NCI-H1436 treated with DMSO at 0.1 percent for 48 hours (cell line): ENCODE measurements at places on chromosomes 13 and 19.
A peak's percentile ranks its signal among the peaks of the same experiment; 100 is the strongest.

DNA sequence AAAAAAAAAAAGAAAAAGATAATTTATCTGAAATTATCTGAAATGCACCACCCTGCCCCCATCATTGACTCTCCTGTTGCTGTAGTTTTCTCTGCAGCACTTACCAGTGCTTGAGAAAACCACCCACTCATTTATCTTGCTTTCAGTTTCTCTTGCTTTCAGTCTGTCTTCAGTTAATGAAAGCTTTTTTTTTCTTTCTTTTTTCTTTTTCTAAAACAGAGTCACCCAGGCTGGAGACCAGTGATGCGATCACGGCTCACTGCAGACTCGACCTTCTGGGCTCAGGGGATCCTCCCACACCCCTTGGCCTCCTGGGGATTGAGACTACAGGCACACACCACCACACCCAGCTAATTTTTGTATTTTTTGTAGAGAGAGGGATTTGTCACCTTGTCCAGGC, 4.3 kb upstream of the ACP5 start:
- DNase-seq: no peak

GRCh38 chr19:11612816-11613511, 15.7 kb downstream of the ZNF627 start:
- DNase-seq: no peak

DNA sequence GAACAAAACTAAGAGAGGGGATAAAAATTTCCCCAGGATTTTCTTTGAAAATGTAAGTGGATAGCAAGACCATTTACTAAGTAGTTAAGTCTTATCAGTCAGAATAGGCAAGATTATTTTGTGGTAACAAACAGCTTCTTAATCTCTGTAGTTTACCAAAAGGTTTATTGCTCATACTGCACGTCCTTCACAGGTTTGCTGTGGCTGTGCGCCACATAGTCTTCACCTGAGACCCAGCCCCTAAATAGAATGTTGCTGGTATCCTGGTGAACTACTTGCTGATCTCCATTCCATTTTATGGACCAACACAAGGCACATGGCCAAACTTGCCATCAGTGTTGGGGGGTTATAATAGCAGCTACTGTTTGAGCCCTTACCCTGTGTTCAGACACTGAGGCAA, 44.6 kb downstream of the FNDC3A start:
- DNase-seq: no peak

GRCh38 chr13:70817576-70817975, 709.3 kb upstream of the KLHL1 start:
- no peak for DNase-seq

DNA sequence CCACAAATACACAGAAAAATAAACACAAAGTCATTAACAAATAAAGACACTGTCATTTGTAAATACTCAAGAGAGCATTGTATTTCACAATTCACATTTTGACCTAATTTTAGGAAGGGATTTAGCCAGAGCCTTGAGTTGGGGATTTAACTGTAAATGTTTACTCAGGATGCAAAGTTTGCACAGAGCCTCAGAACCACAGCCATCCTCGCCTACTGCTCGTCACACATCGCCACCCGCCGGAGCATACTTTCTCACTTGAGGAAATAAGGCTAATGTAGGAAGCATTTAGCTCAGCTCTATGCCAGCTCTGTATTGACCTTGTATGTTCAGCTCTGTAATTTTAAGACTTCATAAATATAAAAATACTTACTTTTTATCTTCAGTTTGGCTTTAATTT, 442.7 kb downstream of the OXGR1 start:
- no peak for DNase-seq

GRCh38 chr13:73323615-73324014, 264.8 kb downstream of the KLF5 start:
- DNase-seq: no peak

DNA sequence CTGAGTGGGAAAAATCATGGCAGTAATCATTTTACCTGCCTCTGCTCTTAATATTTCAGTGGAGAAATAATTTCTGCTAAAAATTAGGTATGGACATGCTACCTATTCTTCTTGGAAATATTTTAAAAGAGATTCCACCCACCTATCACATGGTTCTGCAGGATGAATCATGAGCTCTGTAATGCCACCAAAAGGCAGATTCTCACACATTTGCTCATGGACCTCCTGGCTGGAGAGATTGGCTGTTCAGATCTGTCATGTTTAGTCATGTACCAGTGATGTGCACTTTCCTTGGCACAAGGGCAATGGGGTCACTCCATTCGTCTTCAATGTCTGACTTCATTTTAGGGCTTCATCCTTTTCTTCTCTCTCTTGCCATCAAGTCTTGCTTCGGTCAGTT, 101.8 kb upstream of the MBNL2 start:
- DNase-seq: no peak

DNA sequence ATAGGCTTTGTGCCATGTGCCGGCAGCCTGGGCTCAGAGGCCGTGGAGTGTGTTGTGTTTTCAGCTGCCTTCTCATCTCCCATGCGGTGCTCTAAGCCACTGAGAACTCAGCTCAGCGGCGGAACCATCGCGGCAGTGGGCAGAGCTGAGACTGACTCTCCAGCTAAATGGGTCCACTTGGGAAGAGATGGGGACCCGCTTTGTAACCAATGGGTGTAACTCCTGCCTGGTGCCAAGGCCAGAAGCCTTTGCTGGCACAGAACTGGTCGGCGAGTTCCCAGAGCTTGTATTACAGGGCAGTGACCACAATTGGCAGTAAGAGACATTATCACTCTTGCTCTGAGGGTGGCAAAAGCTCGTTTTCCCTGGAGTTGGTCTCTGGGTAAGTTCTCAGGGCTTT, 183.0 kb downstream of the STK24 start:
- DNase-seq: no peak

DNA sequence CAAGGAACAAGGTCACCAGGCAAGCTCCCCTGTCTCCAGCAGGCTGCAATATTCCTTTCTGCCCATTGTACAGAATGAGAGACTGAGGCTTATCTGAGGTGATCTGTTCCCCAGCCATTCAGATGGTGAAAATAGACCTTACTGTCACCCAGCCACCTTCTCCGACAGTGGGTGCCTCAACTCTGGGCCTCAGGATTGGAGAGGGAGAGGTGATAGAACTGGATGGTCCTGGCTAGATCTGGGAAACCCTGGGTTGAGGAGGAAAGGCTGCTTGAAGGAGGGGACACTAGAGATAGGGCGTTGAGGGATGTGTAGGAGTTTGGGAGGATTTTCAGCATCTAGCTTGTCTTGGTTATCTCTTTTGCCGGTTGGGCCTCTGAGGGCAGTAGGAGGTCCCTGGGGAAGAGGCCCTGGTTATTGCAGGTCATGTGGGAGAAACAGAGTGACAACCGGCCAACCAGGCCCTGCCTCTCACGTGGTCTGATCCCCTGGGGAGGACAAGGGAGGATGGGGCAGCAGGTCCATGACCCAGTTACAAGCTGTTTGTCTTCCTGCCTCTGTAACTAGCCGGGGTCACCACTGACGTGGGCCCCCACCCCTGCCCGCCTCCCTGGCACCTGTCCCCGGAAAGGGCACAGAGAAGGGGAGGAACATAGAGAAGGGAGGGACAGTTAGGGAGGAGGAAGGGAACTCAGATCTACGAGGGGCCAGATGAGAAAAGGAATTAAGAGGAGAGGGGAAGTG, 8.2 kb downstream of the NFIC start:
- DNase-seq: no peak

GRCh38 chr13:55560331-55560730, 1580.4 kb upstream of the PRR20A start:
- no peak for DNase-seq

GRCh38 chr13:86510792-86511191, 711.6 kb upstream of the SLITRK6 start:
- no peak for DNase-seq

DNA sequence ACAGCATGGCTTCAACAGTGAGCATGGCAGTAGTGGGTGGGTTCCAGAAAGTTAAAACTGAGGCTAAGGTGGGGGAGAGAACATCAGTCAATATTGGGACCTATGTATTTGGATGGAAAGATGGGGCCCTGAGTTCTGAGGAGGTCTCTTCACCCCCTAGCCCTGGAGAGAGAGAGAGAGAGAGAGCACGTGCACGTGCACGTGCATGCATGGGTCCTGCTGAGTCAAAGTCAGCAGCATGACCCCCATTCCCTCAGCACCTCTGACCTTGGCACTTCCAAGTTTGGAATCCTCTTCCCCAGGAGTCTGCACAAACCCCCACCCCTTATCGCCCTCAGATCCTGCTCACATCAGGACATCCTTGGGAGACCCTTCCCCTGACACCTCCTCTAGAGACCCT, 32.5 kb upstream of the CEACAM1 start:
- no peak for DNase-seq

- DNase-seq: peak; percentile 38
Measured at GRCh38 chr19:19074196-19074882, 10.5 kb downstream of the SLC25A42 start.

- no peak for DNase-seq
Measured at GRCh38 chr13:43309311-43309710, 285.9 kb downstream of the DNAJC15 start.

- DNase-seq: no peak
Measured at GRCh38 chr19:14497228-14497921, 1.4 kb upstream of the GIPC1 start.

DNA sequence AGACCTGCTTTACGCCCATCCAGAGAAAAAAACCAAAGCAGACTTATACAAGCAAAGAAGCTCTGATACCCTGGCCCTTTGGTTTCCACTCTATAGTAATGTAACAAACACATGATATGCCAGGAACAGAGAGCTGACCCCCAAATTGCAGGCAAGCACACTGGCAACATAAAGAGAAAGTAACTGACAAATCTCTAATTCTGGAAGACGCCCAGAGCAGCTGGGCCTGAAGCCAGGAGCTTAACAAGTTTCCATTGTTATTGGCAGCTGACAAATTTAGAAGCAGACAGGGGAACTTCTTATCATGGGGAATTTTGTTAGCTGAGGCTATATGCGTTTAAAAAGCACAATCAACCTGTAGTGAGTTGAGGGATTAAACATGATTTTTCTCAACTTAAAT, 158.0 kb downstream of the DLEU7 start:
- DNase-seq: no peak

- no peak for DNase-seq
Measured at GRCh38 chr13:29522044-29522685, 73.3 kb downstream of the SLC7A1 start.

- DNase-seq: no peak
Measured at GRCh38 chr13:78306519-78307206, 296.7 kb downstream of the POU4F1 start.

DNA sequence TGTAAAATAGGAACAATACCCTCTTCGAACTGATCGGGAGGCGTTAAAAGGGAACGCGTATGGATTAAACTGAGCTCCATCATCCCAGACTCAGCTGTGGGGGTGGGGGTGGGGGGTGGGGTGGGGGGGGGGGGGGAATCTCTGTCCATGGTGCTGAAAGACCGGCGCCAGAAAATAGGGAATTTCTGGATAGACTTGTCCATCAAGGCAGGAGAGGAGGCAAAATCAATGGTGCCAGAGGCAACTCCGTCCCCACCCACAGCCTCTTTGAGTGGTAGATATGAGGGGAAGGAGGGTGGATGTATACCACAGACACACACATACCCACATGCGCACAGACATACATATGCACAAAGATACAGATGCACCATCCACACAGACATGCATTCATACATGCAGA, 37.4 kb downstream of the ZNF787 start:
- DNase-seq: no peak

- DNase-seq: no peak
Measured at GRCh38 chr13:109344552-109345157, 441.7 kb downstream of the IRS2 start.

GRCh38 chr13:37869506-37869755, 141 bp downstream of the TRPC4 start:
- DNase-seq: no peak

DNA sequence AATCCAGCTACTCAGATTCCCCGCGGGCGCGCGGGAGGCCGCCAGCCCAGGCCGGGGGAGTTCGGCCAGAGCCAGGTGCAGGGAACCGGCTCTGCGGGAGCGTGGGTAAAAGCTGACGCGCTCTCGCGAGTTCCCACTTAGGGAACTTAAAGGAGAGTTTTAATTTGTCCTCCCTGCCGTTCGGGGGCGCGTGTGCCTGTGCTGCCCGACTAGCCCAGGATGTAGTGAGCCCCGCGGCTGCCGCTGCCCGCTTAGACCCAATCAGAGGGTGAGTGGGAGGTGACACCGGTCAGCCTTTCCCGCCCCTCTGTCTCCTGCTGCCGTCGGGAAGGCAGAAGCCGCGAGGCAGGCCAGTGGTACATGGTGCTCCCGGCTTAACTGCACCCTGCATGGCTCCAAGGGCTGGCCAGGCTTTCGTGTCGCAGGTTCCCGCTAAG, 36.0 kb upstream of the NEK3 start:
- DNase-seq: no peak

GRCh38 chr13:26458196-26458749, 99.2 kb upstream of the WASF3 start:
- no peak for DNase-seq

- DNase-seq: no peak
Measured at GRCh38 chr19:29645911-29646310, 19.4 kb upstream of the PLEKHF1 start.

- DNase-seq: no peak
Measured at GRCh38 chr19:18848878-18849661, 17.3 kb downstream of the UPF1 start.

DNA sequence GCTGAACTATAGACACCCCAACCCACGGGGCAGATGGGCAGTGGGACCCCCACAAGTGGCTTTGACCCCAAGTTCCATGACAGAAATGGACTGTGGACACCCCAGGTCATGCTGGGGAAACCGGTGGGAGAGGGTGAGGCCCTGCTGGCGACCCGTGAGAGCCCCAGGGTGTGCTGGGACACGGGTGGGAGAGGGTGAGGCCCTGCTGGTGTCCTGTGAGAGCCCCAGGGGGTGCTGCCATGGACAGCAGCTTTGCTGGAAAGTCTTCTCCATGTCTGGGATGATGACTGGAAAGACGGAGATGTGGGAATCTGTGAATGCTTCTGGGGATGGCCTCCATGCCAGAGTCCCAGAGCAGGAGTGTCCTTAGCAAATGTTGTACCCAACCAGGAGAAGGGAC, 148.4 kb downstream of the URI1 start:
- DNase-seq: no peak

DNA sequence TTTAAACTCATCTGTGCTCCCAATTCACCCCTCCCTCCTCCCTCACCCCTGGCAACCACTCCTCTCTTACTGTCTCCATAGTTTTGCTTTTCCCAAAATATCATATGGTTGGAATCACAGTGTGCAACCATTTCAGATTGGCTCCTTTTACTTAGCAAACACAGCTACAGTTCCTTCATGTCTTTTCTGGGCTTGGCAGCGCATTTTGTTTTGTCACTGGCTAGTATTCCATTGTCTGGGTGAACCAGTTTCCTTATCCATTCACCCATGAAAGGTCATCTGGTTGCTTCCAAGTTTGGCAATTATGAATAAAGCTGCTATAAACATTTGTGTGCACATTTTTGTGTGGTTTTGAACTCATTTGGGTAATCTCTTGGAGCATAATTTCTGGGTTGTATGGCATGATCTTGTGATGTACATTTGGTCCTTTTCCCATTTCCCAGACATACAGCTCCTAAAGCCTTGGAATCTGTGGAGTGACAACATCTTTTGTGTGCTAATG, 23.9 kb upstream of the GAS6 start:
- DNase-seq: no peak

GRCh38 chr13:26568132-26568815, 10.8 kb downstream of the WASF3 start:
- DNase-seq: no peak
